ENCODE measurements at places on chromosomes 13 and 19.

DNA sequence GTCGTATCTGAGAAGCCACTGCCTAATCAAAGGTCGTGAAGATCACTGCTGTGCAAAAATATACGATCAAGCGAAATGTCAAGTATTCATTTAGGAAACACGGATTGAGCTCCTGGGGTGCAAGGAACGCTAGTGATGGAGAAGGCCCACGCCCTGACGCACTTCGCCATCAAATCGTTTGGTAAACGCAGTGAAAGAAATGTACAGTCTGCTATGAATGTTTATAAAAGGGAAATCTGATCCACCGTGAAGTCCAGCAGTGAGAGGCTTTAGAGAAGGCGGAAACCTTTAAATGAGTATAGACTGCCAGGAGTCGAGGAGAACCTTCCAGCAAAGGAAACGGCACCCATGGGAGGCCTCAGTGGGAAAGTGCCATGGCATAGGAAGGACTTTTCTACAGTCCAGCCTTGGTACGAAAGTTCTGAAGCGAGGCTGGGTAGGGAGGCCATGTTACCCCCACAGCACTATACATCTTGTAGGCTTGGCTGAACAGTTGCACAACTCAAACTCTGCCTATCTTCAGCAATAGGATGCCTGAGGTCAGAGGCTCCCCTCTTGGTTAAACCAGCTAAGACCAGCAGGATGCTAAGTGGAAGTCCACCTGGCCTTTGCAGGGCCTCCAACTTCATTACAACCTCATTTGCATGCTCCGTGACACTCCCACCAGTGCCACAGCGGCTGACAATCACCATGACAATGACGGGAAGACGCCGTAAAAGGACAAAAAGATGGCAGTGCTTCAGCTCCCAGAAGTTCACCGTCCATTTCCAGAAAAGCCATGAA, 20.4 kb downstream of the PCID2 start:
- no peak for DNase-seq

GRCh38 chr19:15048885-15049541, at the start of gene CASP14:
CASP14 (plus strand) TSS chr19:15049480; CDS start chr19:15052252, 2,772 bp downstream.
- no peak for DNase-seq

GRCh38 chr19:46328079-46328478, 18.8 kb upstream of the PPP5C start:
- DNase-seq: no peak

- peak; percentile 82 for DNase-seq
These were observed 5.5 kb upstream of the QTRT1 start for GRCh38 chr19:10695401-10696398.

DNA sequence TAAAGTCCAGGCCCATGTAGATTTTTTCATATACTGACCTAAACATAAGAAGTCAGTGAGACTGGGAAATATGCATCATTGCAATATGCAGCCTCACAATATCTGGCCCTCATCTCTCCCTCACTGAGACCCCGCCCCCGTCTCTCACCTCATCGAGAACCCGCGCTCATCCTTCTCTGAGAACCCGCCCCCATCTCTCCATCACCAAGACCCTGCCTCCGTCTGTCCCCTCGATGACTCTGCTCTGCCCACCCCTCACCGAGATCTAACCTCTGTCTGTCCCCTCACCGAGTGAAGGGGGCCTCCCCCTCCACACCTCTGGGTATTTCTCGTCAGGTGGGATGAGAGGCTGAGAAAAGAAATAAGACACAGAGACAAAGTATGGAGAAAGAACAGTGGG, 20.5 kb upstream of the ZNF846 start:
- DNase-seq: no peak

- DNase-seq: no peak
These were observed 12.1 kb downstream of the TYK2 start for GRCh38 chr19:10368101-10368803.

DNA sequence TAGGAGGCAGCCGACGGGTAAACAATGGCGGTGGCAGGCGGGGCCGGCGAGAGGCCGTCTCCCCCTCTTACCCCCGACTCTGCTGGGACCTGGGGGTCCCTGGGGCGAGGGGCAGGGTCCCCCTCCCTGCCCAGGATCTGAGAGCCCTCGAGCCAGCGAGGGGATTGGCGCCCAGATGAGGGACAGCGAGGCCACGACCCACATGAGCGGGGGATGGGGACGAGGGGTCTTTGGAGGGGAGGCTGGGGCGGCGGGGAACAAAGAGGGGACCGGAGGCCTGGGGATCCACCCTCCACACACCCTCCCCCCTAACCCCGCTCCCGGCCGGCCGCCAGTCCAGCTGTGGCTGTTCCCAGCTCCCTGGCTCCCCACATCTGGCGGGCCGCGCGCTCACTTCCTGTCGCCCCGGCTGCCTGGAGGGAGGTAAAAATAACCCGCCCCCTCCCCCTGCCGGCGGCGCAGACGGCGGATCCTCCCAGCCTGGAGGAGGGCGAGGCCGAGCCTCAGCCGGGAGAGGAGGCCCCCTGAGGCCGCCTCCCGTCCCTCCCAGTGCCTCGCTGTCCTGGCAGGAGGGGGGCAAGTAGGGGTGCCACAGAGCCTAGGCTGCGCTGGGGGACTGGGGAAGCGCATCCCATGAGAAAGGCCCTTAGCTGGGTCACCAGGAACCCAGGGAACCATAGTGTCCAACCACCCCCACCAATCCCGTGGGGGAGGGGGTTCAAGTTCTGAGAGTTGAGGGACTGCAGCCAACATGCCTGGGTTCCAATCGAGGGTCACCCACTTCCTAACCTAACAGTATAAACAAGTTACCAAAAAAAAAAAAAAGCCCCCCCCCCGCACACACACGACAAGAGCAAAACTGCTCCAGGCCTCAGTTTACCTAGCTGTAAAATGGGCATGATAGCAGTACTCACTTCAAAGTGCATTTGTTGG, 29.3 kb upstream of the NANOS3 start:
- no peak for DNase-seq

- no peak for DNase-seq
These were observed 15.7 kb upstream of the ENOX1 start for GRCh38 chr13:43802511-43802910.

DNA sequence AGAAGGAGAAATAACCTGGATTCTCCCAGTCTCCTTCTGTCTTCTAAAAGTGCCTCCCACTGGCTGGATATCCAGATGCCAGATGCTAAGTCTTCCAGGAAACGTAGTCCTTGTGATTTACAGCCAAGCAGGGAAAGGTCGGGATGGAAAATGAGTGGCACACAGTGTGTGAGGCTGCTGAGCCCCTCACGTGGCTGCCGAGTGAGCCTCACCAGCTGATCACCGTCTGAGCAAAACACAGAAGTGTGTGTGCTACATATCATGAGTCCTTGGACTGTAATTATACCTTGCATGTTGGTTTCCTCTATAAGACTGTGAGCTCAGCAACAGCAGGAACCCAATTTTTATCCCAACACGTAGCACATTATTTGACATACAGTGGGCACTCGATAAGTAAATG, 15.1 kb downstream of the LHFPL6 start:
- DNase-seq: no peak

- no peak for DNase-seq
These were observed 169.2 kb upstream of the NBEA start for GRCh38 chr13:34772881-34773280.

GRCh38 chr19:19110410-19111135, 27.7 kb downstream of the TMEM161A start:
- no peak for DNase-seq

DNA sequence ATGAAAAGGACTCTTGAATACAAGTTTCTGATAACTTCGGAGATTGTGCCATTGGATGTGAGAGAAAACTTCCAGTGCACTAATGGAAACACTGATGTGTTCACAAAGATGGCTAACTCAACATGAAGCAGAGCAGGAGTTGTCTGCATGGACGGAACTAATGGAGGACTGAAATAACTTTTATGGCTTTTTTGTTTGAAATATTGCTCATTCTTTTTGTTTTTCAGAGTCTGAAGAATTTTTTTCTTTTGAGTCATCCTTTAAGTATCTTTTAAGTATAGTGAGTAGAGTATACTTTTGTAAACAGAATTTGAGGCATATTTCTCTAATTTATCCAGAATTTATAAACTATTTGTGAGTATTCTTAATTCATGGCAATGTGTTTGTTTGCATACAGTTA, 25.7 kb downstream of the CRYL1 start:
- DNase-seq: no peak

DNA sequence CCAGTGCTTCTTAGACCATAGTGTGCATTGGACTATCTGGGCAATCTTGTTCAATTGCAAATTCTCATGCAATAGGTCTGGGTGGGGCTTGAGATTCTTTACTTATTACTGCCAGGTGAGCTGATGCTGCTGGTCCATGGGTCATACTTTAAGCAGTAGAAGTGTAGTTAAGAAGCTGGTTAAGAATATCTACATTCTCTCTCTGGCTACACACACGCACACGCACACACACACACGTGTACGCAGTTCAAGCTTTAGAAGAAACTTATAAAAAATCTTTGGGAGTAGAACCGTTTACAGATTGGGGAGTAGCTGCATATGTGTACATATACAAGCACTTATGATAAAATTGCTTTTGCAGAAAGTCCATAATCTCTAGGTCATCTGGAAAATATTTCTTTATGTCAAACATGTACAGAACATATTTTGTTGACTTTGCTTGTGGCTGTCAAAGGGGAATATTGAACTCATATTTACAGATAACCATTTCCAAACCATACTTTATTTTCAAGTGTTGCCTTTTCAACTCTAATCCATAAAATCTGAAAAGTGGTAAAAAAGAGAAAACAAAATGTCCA, 99.7 kb downstream of the GPC6 start:
- no peak for DNase-seq

GRCh38 chr13:26247608-26248007, 6.3 kb upstream of the CDK8 start:
- no peak for DNase-seq

GRCh38 chr19:5593343-5594255, 25.8 kb upstream of the TINCR start:
- DNase-seq: no peak

GRCh38 chr13:36820222-36820621, 1.2 kb downstream of the RFXAP start:
- DNase-seq: no peak

- DNase-seq: no peak
These were observed 13.9 kb downstream of the APLP1 start for GRCh38 chr19:35882114-35882832.

GRCh38 chr13:113566227-113566561, 18.4 kb upstream of the TFDP1 start:
- DNase-seq: no peak
